ENCODE measurements at places on chromosomes 4 and X. TPM values are rescaled to one million over a fixed set of nuclear protein-coding genes. Genes with fewer than 3 reads are reported as not detected.
A peak's percentile ranks its signal among the peaks of the same experiment; 100 is the strongest.

DNA sequence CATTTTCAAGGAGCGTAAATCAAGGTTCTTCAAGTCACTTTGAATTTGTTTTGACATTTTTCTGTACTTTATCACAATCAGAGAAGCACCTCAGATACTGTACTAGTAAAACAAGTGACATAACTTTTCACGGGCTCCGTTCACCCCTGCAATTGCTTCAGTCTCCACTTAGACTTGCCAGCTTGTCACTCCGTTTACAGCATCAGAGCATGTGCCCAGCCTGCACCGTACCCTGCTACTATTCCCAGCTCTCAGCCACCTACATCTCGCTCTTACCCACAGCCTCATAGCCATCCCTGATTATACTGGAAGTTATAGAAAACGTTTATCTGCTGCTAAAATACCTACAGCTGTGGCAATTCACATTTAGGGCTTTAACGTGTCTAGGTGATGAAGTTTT is 135.3 kb upstream of the TENM3 start:
- DNase-seq, result no peak

GRCh38 chr4:123485601-123486000 is 89.0 kb downstream of the SPRY1 start:
- DNase-seq, result no peak

AWAT1 gene
- not detected for total RNA-seq

MAN2B2 gene
- 2.8 TPM for total RNA-seq

DNA sequence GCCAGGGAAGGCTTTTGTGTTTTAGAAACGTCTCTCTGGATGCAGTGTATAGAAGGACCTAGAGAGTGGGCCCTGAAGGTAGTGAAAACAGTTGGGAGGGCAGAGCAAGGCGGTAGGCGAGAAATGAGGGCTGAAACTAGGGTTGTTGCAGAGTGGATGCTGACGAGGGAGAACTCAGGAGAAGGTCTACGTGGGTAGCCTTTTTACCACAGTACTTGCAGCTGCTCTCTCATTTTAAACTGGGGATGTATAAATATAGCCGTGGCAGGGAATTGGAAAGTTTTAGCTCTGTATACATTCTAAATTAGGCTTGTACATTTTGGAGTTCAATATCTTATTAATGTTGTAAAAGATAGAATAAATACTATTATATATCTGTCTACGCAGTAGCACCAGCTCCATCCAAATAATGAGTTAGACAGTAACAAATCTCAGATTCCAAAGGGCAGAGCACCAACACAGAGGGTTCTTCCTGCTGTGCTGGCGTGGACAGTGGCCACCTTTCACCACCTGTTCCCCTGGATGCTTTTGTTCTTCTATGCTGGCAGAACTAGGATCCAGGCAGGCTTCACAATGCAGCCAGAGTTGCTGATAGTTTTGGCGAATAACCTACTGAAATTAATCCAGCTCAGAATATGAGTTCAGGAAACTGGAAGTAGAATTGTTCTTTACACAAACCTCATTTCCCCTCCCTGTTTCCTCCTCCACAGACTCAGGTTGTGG is 31.7 kb downstream of the CCNG2 start:
- DNase-seq, result no peak

GRCh38 chr4:185868983-185869382 is 57.0 kb upstream of the SORBS2 start:
- DNase-seq, result no peak

DNA sequence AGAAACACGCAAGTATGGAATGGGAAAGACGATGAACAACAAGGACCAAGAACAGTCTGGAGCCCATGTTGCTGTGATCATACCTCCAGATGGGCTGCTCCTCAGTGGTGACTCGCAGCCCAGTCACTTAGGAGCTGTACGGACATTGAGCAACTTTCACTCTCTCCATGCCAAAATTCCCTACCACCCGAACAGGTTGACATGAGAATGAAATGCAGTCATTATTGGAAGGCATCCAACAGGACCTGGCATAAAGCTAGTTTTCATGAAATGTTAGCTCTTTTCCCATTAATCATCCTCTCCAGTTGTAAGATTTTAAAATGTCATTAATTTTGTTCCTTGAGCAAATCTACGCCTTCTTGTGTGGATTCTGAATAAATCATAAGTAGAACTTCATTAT is 82.7 kb upstream of the GPM6B start:
- no peak for DNase-seq

DNA sequence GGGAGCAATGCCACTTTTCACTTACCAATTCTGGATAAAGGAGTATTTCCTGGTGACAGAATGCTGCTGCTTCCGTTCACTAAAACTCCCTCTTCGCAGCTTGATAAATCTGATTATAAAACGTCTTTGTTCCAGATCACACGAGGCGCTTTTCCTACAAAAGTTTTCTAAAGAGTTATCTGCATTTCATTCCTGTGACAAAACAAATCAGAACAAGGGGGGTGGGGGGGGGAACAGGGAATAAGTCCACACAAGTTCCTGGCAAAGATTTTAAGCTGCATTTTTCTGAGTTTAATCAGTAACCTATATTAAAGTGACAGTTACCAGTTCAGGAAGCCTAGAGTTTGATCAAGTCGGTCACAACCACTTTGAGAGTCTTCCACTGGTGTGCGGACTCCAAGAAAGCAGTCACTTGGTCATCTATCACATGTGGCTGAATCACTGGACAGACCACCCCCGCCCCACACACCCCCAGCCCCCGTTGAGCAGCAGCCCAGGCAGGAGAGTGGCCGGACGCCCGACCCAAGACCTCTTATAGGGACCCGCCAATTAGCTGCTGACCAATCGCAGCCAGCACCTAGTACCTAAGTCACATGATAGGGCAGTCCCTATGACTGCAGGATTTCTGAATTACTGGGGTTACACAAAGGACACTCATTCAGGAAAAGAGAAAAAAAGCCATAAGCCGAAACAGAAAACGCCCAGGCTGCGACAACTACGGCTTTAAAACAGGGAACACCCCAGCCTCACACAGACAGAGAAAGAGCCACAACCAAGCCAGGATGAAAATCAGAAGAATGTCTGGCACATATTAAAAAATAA is 569.3 kb upstream of the DIPK2B start:
- DNase-seq, result peak; percentile 88

GRCh38 chr4:69702201-69702600 is 49.2 kb upstream of the UGT2A1 start:
- DNase-seq, result no peak

DNA sequence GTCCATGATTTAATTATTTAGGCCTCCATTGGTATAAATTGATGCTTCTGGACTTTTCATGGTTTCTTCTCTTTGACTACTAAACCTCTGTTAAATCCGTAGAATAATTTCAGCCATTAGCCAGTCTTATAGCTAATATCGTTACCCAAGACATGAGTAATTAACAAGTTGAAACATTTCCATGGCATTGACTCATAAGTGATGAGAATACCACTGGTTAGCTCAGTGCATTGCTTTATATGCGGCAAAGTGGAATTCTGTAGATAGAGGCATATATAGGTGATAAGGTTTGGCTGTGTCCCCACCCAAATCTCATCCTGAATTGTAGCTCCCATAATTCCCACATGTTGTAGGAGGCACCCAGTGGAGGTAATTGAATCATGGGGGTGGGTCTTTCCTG is 80.6 kb downstream of the VCX2 start:
- DNase-seq, result no peak

DNA sequence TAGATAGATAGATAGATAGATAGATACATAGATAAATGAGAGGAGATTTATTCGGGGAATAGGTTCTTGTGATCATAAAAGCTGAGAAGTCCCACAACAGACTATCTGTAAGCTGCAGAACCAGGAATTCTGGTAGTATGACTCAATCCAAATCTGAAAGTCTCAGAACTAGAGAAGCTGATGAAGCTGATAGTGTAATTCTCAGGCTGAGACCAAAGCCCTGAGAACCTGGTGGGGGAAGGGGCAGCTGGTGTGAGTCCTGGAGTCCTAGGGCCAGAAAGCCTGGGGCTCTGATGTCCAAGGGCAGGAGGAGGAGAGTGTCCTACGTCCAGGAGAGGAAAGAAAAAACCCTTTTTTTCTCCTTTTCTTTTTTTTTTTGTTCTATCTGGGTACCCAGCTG is 8.0 kb upstream of the BANK1 start:
- DNase-seq, result no peak

DNA sequence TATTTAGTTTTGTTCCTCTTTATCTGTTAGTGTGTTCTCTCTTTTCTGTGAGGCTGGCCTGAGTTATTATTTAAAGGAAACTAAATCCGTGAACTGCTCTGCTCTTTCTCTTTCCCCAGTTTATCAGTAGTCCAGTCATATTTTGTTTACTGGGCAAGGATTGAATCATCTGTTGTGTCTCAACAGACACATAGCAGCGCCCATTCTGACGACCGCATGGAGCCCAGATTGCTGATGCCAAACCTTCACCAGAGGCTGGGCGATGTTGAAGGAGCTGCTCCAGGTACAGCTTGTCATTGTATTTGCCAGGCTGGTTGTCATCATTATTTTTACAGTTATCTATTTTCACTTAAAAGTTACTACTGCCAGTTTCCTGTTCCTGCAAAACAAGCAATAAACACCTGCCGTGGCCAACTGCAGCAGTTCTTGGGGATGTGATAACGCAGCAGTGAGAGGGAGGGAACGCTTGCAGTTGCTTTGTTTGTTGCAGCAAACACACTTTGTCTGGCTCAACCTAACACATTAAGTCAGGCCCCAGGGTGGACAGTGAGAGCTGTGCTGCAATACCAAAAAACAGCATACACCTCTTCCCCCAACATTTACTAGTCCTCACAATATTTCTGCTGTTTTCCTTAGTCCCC is 10.1 kb downstream of the REELD1 start:
- no peak for DNase-seq

ZNF711 gene
- total RNA-seq, result 3.8 TPM

POLN gene
- 0.93 TPM for total RNA-seq

DNA sequence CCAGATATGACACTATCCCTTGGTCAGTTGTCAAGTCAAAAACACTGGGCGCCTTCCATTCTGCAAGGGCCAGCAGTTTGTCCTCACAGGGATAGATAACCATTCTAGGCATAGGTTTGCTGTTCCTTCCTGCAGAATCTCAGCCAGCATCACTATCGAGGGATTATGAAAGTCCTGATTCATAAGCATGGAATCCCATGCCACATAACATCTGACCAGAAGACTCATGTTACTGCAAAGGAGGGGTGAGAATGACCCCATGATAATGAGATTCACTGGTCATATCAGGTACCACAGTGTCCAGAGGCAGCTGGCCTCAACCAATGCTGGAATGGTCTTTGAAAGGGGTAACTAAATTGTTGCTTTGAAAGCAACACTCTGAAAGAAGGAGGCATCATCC is 84.7 kb downstream of the OTC start:
- DNase-seq, result no peak

USP17L17 gene
- not detected for total RNA-seq

DNA sequence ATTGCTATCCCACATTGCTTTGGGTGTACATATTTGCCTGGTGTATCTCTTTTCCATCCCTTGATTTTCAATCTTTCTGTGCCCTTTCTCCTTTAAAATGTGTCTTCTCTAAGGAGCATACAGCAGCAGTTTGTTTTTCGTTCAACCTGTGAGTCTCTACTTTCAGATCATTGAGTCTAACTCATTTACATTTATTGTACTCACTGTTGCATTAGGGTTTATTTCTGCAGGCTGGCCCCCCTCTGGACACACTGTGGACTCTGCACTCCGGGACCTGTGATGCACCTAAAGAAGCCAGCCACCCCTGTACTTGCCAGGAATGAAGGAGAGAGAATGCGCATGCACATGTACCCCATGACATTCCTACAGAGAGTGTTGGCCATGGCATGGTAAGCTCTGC is 93.0 kb downstream of the FAM53A start:
- DNase-seq, result no peak

GRCh38 chrX:45850197-45850774 is 649.6 kb upstream of the DIPK2B start:
- no peak for DNase-seq

GRCh38 chr4:75180790-75181776 is 248.2 kb downstream of the PARM1 start:
- no peak for DNase-seq

ADH1B gene
- total RNA-seq, result 1.2 TPM

GAGE1 gene
- total RNA-seq, result not detected

DNA sequence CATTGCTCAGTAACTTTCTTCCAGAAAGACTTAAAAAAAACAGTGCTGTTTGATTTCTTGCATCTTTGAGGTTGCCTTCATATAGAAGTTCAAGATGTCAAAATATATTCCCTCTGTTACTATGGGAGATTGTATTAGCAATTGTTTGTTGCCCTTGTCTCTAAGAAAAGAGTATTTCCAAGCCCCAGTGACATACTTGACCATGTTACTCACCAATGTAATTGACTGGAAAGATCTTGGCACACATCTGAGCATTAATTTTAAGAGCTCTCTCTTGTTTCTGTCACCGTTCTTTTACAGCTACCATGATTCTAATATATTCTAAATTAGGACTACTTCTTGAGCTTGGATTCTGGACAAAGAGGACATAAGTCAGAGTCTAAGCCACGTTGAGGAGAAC is 902.7 kb upstream of the EPHA5 start:
- DNase-seq, result no peak

- DNase-seq, result no peak
These were observed 43.9 kb downstream of the LUZP4 start for GRCh38 chrX:115333446-115333845.

PWWP3B gene
- total RNA-seq, result 0.04 TPM

Measured in HepG2 (cell line).